ENCODE measurements at places on chromosomes 5 and 9.

- DNase-seq: no peak
Measured at GRCh38 chr9:19999491-20000057, 210.7 kb upstream of the SLC24A2 start.

GRCh38 chr5:116365006-116365496 lies 209.6 kb downstream of the SEMA6A start:
- DNase-seq: no peak

GRCh38 chr9:99457406-99457805 lies 235.3 kb downstream of the SEC61B start:
- no peak for DNase-seq

DNA sequence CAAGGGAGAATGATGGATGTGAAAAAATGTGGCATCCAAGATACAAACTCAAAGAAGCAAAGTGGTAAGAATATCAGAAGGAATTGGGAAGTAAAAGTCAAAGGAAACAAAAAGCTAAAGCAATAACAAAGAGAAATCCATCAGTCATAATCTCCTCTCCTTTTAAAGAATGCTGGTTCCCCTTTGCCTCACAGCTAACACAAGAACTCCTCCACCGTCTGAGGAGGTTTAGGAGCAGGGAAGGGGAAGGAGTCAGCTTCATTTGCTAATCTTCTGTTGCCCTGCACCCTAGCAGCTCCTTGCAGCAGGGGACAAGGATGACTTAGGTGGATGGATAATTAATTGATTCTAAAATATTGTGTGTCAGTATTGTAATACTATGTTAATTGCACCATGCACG lies 16.4 kb downstream of the CD274 start:
- DNase-seq: no peak
